ENCODE measurements at places on chromosomes 12 and 14.

DNA sequence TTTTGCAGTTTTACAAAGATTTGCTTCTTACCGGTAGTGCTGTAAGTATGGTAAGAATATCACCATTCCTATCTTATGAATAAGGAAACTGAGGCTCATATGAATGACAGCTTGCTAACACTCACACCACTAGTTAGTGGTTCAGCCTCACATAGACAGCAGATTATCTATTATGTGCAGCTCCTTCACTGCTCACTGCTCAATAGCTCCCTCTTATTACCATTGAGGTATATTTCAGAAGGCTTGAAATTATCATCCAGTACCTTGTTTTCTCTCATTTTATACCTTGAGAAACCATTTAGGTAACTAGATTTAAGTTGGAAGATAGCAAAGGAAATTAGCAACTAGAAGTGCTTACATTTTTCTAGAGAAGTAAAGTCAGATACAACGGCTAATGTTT is 15.5 kb downstream of the RIC8B start:
- H3K36me3 ChIP-seq = peaks cover 50% of the 10 kb centered on the region
- H3K27me3 ChIP-seq = no peaks in the 10 kb centered on the region
- DNase-seq = no peak

DNA sequence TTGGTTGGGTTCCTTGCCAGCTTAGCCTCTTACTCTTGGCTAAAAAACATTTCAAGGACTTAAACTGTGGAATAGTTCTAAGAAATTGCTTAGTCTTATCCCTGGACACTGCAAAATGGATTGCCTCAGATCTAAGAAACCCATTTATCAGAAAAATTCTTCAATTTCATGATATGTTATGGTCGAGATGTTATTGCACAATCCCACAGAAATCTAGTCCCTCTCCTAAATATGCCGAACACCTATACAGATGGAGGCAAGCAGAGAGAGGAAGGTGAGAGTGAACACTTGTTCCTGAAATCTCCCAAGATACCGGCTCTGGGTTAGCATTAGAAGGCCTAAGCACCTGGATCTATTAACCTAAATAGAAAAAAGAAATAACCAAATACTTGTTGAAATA is 267.2 kb downstream of the PAWR start:
- H3K4me1 ChIP-seq = no peaks in the 10 kb centered on the region
- H3K27ac ChIP-seq = no peak overlapping the region
- H3K4me3 ChIP-seq = no peak overlapping the region

DNA sequence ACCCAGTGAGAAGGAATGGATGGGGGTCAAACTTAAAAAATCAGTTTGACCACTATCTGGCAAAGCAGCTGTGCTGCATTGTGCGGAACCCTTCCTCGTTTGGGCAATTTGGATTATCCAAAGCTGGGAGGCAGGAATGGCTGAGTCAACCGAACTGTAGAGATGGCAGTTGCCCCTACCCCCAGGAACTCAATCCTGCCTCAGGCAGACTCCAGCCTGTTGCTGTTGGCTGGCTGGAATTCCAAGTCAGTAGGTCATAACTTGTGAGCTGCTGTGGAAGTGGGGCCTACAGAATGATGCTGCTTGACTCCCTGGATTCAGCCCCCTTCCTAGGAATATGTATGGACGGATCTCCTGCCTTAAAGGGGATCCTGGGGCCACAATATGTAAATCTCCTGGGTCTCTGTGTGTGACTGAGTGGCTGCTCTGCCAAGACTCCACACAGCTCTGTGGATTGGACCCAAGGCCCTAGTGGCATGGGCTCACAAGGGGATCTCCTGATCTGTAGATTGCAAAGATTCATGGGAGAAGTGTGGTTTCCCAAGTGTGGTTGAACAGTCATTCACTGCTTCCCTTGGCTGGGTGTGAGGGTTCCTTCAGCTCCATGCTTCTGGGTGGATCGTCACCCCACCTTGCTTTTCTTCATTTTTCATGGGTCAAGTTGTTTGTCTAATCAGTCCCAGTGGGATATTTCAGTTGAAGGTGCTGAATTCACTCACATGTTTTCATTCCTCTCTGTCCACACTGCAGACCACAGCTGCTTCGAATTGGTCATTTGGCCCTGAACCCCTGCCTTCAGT is 19.2 kb downstream of the LUM start:
- no peak overlapping the region for H3K27ac ChIP-seq
- peaks cover 3% of the 10 kb centered on the region for H3K27me3 ChIP-seq
- no peaks in the 10 kb centered on the region for H3K4me1 ChIP-seq
- H3K4me3 ChIP-seq = no peak overlapping the region

DNA sequence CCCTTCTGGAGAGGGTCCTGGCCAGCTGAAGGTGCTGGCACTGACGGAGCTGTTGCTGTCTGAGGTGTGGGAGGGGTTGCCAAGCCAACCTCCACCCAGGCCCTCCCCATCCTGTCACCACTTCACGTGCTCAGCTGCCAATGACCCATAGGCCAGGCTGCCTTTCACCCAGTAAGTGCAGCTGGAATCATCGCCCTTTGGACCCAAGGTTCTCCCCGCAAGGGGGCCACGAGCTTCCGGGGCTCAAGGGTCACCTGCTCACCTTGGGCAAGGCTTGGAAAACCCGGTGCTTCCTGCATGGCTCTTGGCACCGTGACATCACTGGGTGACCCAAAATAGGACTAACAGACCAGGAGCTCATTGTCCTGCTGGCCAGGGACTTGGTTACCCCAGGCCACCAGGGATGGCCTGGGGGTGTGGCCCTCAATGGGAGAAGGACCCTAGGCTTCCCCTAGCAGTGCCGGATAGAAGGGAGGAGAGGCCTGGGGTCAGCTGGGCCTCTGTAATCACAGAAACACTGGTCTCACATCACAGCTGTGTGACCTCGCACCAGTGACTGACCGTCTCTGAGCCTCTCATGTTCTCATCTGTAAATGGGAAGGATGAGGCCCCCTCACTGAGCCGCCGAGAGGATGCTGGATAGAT is 51.3 kb downstream of the CCDC85C start:
- no peaks in the 10 kb centered on the region for H3K27me3 ChIP-seq
- no peak overlapping the region for H3K27ac ChIP-seq
- no peaks in the 10 kb centered on the region for H3K4me1 ChIP-seq
- DNase-seq = no peak
- no peaks in the 10 kb centered on the region for H3K36me3 ChIP-seq

GRCh38 chr12:56293795-56294194 is 6.3 kb downstream of the CS start:
- no peak overlapping the region for H3K27ac ChIP-seq
- H3K36me3 ChIP-seq = peaks cover 43% of the 10 kb centered on the region
- H3K4me3 ChIP-seq = no peak overlapping the region
- peaks cover 52% of the 10 kb centered on the region for H3K4me1 ChIP-seq
- H3K27me3 ChIP-seq = no peaks in the 10 kb centered on the region

- H3K4me1 ChIP-seq = peaks cover 13% of the 10 kb centered on the region
- H3K27ac ChIP-seq = no peak overlapping the region
- H3K27me3 ChIP-seq = no peaks in the 10 kb centered on the region
- no peak overlapping the region for H3K4me3 ChIP-seq
- DNase-seq = no peak
Observed at GRCh38 chr12:131507881-131508280, 203.0 kb upstream of the SFSWAP start.

GRCh38 chr12:51441583-51441982 is 17.0 kb downstream of the SLC4A8 start:
- peaks cover 12% of the 10 kb centered on the region for H3K4me1 ChIP-seq
- no peak overlapping the region for H3K27ac ChIP-seq
- DNase-seq = no peak

GRCh38 chr14:68407285-68407684 is 385.6 kb downstream of the ZFP36L1 start:
- H3K36me3 ChIP-seq = no peaks in the 10 kb centered on the region
- H3K27me3 ChIP-seq = no peaks in the 10 kb centered on the region
- H3K27ac ChIP-seq = no peak overlapping the region
- H3K4me3 ChIP-seq = no peak overlapping the region

DNA sequence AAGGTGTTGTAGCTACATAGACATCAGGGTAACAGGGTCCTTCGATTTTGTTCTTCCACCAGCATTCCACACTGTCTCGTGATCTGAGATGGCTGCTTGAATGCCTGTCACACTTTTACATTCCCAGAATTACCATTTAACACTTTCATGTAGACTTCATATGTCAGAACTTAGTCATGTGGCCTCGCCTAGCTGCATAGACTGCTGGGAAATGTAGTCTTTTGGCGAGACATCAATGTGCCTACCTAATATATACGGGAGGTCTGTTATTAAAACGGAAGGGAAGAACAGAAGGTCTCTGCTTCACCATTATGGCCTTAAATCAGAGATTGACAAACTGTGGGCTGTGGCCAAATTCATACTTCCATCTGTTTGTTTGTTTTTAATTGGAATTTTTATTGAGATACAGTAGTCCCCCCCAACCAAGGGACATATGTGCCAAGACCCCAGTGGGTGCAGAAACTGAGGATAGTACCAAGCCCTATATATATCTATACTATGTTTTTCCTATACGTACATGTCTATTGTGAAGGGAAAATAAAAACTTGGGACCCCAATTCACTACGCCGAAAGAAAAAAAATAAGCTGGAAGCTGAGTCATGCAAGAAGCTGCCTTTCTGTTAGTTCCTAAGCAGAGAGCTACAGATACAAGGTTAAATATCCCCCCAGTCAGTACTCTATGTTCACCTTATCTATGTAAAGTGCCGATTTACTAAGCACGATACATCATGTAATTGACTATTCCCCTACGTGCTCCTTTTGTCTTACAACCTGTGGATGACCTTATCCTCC is 11.3 kb upstream of the HRK start:
- no peaks in the 10 kb centered on the region for H3K36me3 ChIP-seq
- no peaks in the 10 kb centered on the region for H3K4me1 ChIP-seq
- H3K4me3 ChIP-seq = no peak overlapping the region
- DNase-seq = no peak
- H3K27me3 ChIP-seq = no peaks in the 10 kb centered on the region

DNA sequence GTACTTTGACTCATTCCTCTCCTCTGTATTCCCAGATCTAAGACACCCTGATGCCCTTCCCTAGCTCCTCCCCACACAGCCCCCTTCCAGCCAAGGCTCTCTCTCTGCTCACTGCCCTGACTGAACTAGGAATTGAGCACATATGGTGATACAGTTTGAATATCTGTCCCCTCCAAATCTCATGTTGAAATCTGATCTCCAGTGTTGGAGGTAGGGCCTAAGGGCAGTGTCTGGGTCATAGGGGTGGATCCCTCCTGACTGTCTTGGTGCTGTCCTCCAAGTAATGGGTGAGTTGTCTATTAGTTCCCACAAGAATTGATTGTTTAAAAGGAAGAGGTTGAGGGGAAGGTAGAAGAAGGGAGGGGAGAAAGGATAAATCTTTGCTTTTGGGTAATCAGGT is 17.4 kb downstream of the CMKLR1 start:
- H3K4me1 ChIP-seq = peaks cover 3% of the 10 kb centered on the region
- no peak for DNase-seq
- no peak overlapping the region for H3K4me3 ChIP-seq
- H3K27me3 ChIP-seq = no peaks in the 10 kb centered on the region
- no peak overlapping the region for H3K27ac ChIP-seq

DNA sequence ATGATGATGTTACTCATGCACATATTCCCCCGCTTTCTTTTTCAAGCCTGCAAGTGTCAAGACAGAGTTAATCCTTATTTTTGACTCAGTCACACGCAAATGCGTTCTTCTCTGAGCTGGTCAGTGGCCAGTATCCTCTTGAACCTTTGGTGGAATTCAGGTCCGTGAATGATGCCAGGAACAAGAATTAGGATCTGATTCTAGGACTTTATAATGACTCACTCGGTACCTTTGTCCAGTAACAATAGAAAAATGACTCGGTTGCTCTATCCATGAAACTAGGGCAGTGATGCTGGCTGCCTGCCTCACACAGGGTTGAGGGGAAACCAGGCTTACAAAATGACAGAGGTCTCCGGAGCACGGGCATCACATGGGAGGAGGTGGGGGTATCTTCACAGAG is 185.8 kb upstream of the NUDT4 start:
- no peak overlapping the region for H3K27ac ChIP-seq
- no peaks in the 10 kb centered on the region for H3K27me3 ChIP-seq
- H3K4me3 ChIP-seq = no peak overlapping the region
- DNase-seq = no peak

DNA sequence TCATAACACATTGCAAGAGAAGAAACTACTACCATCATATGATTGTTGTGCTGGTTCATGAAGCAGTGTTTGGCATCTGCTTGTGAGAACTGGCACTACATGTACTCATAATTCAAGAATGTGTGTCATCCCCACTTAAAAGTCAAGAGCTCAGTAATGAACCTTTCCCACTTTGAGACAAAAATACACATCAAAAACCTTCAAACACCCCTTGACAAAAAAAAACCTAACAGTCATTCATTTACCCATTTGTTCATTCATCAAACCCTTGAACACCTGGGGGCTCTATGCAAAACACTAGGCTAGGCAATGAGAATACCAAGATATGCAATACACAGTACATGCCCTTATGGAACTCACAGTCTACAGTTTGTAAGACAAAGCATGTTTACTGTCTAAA is 40.0 kb downstream of the KIF21A start:
- H3K27me3 ChIP-seq = no peaks in the 10 kb centered on the region
- H3K4me3 ChIP-seq = no peak overlapping the region
- H3K4me1 ChIP-seq = peaks cover 18% of the 10 kb centered on the region
- DNase-seq = no peak

GRCh38 chr12:41254004-41254914 is 66.1 kb downstream of the PDZRN4 start:
- no peak for DNase-seq
- no peaks in the 10 kb centered on the region for H3K4me1 ChIP-seq
- no peak overlapping the region for H3K4me3 ChIP-seq
- no peak overlapping the region for H3K27ac ChIP-seq
- H3K27me3 ChIP-seq = no peaks in the 10 kb centered on the region

- H3K36me3 ChIP-seq = peaks cover 32% of the 10 kb centered on the region
- H3K4me3 ChIP-seq = no peak overlapping the region
- no peak overlapping the region for H3K27ac ChIP-seq
- H3K27me3 ChIP-seq = no peaks in the 10 kb centered on the region
- peaks cover 22% of the 10 kb centered on the region for H3K4me1 ChIP-seq
Observed at GRCh38 chr12:49021292-49021915, 2.8 kb upstream of the PRKAG1 start.

- peaks cover 13% of the 10 kb centered on the region for H3K27me3 ChIP-seq
- no peak for DNase-seq
- no peaks in the 10 kb centered on the region for H3K4me1 ChIP-seq
- H3K27ac ChIP-seq = no peak overlapping the region
- no peak overlapping the region for H3K4me3 ChIP-seq
Observed at GRCh38 chr14:93629643-93630042, 158.6 kb downstream of the PRIMA1 start.

DNA sequence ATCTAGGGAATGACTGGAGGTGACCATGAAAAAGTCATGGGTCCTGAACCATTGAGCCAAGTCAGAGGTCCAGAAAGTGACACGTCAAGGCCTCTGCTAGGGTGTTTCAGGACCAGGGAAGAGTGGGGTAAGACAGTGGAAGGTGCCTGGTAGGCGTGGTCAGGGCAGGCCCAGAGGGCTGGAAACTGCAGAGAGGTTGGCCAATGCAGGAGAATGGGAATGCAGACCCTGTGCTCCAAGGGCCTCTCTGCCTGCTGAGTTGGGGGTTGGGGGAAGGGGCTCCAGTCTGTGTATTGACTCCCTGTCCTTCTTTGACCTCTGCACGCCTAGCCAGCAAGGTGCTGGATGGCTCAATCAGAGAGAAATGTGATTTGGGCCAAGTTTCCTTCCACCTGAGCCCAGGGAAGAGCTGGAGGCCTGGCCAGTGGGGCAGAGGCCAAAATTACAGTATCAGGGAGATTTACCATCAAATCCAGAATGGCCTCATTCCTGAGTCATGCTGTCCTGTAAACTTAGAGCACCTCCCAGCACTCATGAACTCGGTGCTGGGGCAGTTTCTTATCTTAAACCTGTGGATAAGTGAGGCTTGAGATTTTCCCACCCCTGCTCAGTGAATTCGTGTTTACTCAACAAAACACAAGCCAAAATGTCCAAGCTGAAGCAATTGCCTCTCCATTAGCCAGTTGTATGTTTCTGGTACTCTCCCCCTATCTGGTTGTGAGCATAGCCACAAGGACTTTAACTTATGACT is 24.4 kb downstream of the IRF2BPL start:
- peaks cover 14% of the 10 kb centered on the region for H3K4me1 ChIP-seq
- DNase-seq = no peak
- H3K4me3 ChIP-seq = no peak overlapping the region
- H3K27ac ChIP-seq = peak overlapping the region; percentile 7

All from activated CD8-positive, alpha-beta T cell treated with anti-CD3 and anti-CD28 coated beads for 36 hours (primary cell).